NCI-H1105 (cell line): ENCODE measurements at places on chromosomes 4 and X.

- DNase-seq: no peak
These were observed 10.4 kb downstream of the PALLD start for GRCh38 chr4:168507178-168507815.

- DNase-seq: no peak
These were observed 204.9 kb upstream of the SPRY1 start for GRCh38 chr4:123191728-123192127.

DNA sequence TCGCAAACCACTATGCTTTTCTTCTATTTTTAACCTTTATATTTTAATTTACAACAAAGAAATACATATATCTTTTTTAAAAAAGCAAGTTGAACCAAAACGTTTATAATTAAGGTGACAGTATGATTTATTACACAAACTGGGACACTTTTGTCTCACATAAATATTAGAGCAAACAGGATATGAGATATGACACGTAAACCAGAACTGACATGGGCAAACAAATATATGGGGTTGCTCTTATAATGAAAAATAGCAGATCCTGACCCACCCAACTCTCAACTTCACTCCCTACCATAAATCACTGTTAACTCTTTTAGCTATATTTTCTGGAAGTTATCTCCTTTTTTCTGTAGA lies 177.0 kb upstream of the EDNRA start:
- DNase-seq: no peak

GRCh38 chrX:82703551-82703950 lies 804.5 kb upstream of the POU3F4 start:
- DNase-seq: no peak

GRCh38 chr4:7886007-7886973 lies 53.4 kb downstream of the AFAP1 start:
- DNase-seq: no peak

DNA sequence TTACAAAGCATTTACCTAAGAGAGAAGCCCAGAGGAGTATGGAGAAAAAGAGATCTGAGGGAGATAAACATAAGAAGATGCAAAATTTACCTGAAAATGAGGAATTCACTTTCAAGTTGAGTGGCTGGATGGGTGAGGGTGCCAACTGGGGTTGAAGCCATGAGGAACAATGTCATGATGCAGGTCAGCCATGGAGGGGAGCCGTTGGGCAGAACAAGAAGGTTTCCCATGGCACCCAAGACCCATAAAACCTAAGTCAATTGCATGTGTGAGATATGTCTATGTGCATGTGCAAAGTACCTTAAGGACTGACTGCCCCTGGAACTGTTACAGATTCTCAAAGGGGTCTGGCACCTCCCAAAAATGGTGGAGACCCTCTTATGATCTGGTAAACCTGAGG lies 46.6 kb upstream of the PRRG1 start:
- no peak for DNase-seq

GRCh38 chr4:121053601-121054143 lies 18.7 kb downstream of the NDNF start:
- DNase-seq: no peak

DNA sequence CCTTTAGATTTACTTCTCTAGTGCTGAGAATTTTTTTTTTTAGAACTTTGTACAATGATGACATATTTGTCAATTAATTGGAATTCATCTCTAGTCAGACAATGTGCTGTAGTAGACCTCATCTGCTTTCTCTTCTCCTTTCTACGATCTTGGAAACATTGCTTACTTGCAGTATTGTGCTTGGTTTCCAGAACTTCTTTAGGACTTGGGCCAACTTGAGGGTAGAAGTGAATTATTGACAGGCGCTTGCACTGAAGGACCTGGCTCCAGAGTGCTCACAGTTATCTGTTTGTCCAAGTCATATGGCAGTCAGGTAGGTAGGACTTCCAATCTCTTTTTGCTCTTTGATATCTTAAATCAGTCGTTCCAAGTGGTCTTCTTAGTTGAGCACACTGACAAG lies 39.6 kb downstream of the FNIP2 start:
- DNase-seq: no peak

GRCh38 chr4:128358231-128358912 lies 70.8 kb upstream of the PGRMC2 start:
- DNase-seq: no peak

DNA sequence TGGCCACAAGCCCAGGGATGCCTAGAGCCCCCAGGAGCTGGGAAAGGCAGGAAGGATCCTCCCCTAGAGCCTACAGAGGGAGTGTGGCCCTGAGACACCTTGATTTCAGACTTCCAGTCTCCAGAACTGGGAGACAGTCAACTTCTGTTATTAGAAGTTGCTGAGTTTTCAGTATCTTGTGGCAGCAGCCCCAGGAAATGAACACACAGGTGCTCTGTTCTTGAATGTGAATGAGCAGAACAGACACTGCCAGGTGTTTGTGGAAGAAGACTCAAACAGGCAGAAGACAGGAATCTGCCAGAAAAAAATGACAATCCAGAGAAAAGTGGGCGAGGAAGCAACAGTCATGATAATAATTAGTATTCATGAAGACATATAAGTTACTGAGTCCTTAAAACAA lies 64.5 kb upstream of the STS start:
- no peak for DNase-seq

DNA sequence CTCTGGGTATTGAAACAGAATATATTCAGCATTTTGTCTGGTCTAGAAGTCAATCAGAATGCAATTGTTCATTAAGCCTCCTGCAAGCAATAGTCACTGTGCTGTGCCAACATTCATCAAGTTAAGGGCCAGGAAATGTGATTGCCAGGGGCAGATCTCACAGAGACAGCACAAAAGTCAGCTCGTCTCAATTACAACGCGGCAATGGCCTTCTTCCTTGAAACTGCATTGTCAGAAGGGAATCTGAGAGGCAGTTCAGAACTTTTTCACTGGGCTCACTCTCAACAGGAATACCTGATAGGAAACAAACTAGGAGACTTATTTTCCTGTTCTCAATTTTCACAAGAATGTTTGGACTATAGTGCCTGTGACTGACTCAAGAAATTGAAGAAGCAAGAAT lies 131.1 kb upstream of the NR3C2 start:
- DNase-seq: no peak

DNA sequence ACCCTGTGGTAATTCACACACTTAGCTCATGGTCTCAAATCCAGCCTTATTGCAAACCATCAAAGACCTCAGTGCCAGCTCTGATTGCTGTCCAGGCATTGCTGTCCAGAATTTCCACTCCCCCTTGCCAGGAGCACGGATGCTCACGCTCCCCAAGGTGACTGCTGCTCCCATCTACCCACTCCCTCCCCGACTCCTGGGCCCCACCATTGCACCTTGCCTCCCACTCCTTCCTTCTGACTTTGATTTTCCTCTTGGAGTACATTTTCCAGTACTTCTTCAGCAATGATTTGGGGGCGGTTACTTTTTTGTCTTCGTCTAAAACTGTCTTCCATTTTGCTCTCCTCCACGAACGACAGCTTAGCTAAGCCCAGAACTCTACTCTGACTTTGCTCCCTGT lies 11.5 kb downstream of the ZFYVE28 start:
- DNase-seq: no peak

GRCh38 chr4:55989766-55990165 lies 41.0 kb downstream of the CEP135 start:
- DNase-seq: no peak
